Muscle of leg (tissue), 16 donors: ENCODE measurements at places on chromosomes 4 and X. TPM values are rescaled to one million over a fixed set of nuclear protein-coding genes. Genes with fewer than 3 reads are reported as not detected.
A peak's percentile ranks its signal among the peaks of the same experiment; 100 is the strongest.

Gene HNRNPH2
- 65.8 TPM for polyA plus RNA-seq

DNA sequence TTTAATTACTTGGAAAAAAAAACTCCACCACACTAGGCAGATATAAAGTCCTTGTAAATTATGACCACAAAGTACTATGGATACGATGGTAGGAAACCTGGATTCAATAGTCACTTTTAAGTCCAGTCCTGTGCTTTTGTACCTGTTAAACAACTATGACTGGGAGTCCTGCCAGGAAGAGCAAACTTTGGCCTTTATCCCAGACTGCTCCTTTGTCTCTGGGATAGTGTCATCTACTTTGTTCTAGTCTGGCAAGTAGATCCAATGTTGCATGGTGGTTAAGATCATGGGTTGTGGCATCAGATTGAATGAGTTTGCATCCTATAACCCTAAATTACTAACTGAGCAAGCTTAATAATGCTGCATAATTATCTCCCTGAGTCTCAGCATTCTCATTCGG, 175.3 kb upstream of the FGF13 start:
- DNase-seq = peak; percentile 13

- DNase-seq = peak; percentile 65
These were observed 10.8 kb upstream of the SFRP2 start for GRCh38 chr4:153799694-153800074.

Gene ADGRG4
- 0.44 TPM for polyA plus RNA-seq

Gene FHDC1
- polyA plus RNA-seq = 5.8 TPM

- DNase-seq = no peak
These were observed 125.5 kb downstream of the C4orf51 start for GRCh38 chr4:145805490-145805889.

DNA sequence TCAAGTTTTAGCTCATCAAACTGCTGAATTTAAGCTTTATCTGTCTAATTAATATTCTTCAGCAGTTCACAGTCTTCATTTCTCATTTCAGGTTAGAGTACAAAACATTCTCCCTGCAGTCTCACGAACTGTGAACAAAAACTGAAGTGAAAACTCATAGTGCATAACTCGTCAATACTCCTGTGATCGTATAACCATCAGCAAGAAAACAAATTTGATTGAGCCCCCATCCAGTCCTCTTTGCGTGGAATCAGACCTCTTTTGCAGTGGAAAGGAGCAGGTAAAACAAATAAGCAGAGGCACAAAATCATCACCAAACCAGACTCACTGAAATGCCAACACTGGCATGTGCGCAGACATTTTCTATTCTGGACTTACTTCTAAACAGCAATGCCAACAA, 12.7 kb downstream of the ADAM29 start:
- DNase-seq = no peak

- no peak for DNase-seq
These were observed 57.0 kb downstream of the DCAF8L1 start for GRCh38 chrX:27924261-27924660.

GRCh38 chr4:59729321-59729720, 1470.8 kb upstream of the ADGRL3 start:
- DNase-seq = peak; percentile 30

- DNase-seq = no peak
These were observed 3.5 kb upstream of the EDNRA start for GRCh38 chr4:147477439-147477838.

Gene RAB40A
- 1.8 TPM for polyA plus RNA-seq

DNA sequence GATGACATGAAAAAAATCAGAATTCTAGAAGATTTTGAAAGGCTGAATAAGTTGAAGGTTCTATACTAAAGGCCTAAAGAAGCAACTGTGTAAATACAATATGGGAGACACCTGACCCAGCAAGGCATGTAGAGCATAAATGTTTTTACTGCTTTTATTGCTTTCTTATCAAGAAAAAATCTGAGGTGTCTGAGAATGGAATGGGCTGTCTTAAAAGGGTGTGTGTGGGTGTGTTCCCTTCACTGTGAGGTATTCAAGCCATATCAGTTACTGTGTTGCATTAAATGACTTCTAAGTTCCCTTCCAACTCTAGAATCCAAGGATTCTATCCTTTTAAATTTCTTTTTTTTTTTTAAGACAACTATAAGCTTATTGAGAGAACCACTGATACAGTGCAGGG, 15.7 kb downstream of the ATP8A1 start:
- no peak for DNase-seq

- DNase-seq = no peak
These were observed 482.9 kb upstream of the TEX13C start for GRCh38 chrX:124836786-124837185.

Gene GPR34
- 7.2 TPM for polyA plus RNA-seq

Gene FDCSP
- polyA plus RNA-seq = not detected

DNA sequence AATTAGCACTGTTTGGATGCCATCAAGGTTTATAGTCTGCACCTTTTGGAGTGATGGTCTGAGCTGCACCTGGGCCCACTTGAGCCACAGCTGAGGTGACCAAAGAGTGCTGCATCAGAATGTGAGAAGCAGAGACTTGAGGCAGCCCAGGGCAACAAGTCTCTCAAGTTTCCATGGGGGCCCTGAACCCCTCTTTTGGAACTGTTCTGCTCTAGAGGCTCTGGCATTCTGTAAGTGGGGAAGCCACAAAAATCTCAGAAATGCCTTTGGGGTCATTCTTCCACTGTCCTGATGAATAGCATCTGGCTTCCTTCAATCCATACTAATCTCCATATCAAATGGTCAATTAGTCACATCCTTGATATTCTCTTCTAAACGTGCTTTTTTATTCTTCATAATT, 298.4 kb upstream of the MAOA start:
- no peak for DNase-seq

GRCh38 chrX:136879001-136879687, 1.4 kb downstream of the RBMX start:
- peak; percentile 49 for DNase-seq

DNA sequence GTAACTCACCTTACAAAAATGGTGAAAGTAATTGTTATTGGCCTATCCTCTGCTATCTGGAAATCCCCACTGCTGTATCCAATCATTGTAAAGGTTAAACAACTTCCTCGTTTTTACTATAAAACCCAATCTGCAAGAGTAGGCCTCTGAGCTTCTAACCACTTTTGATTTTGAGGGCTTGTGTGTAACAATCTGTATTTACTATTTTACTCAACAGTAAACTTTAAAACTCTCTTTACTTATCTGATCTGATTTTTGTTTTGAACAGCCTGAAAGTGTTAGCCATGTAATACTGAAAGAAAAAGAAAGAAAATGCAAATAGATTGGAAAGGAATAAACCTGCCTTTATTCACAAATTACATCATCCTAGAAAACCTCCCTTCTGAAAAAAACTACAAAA, 63.1 kb downstream of the SLC10A7 start:
- DNase-seq = no peak

Gene IL2
- polyA plus RNA-seq = not detected

Gene SYNPO2
- 120 TPM for polyA plus RNA-seq

DNA sequence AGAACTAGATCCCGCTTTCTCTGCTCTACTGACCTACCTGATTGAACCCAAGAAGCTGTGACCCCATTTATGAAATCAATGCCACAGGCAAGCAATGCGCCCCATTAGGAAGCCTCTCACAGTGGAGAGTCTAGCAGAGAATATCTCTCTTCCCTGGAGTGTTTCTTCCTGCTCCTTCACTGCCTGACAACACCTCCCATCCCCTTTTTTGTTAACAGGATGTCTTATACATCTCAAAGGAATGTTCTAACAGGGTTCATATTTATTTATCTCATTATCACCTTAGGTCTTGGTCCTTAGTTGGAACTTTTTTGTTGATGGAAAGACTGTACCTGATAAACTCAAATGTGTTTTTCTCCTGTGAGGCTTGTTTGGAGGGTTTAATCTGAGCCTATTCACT, 35.5 kb downstream of the SLIT2 start:
- no peak for DNase-seq

DNA sequence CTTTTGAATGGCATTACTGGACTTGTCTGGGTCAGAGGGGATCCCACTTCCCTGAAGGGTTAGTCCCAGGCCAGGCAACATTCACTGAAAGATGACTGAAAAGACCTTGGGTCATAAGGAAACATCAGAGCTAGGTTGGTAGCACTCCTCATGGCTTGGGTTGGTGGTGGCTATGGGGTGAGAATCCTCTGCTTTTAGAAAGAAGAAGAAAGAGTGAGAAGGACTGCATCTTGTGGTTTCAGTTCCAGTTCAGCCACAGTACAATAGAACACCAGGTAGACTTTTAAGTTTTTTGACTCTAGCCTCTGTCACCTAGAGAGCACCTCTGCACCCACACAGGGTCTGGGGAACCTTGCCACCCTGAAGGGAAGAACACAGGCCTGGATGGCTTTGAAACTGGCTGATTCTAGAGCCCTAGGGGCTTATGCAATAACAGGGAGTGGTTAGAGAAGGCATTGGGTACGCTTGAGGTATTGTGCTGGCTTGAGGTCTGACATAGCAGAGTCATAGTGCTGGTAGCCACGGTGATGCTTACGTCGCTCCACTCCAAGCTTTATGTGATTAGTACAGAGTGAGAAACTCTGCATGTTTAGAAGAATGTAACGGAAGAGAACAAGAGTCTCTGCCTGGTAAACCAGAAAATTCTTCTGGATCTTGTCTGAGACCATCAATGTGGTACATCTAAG, 36.5 kb downstream of the PRR32 start:
- no peak for DNase-seq

Gene GLRB
- 3.9 TPM for polyA plus RNA-seq

GRCh38 chr4:140054861-140055260, 99.1 kb downstream of the MAML3 start:
- DNase-seq = no peak

GRCh38 chr4:73103799-73104503, 34.4 kb upstream of the COX18 start:
- DNase-seq = no peak

GRCh38 chrX:66616944-66617343, 21.9 kb downstream of the EDA2R start:
- DNase-seq = no peak

DNA sequence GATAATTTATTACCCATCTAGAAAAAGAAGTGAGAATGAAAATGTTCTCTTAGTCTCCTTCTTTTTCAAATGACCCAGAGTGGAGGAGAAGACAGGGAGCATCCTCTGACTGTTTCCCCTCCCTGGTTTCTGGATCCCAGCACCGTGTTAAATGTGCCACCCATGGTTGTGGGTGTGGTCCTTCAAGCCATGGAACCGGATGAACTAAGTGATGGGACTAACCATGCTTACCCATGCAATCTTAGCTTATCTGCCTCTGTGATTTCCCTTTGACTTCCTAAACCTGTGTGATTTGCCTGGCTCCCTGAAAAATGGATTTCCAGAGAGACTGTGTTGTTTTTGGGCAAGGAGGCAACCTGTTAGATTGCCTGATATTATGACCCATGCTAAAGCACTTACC, 437.1 kb downstream of the MAGEB5 start:
- DNase-seq = no peak

GRCh38 chr4:26749867-26750266, 110.8 kb upstream of the STIM2 start:
- DNase-seq = no peak

DNA sequence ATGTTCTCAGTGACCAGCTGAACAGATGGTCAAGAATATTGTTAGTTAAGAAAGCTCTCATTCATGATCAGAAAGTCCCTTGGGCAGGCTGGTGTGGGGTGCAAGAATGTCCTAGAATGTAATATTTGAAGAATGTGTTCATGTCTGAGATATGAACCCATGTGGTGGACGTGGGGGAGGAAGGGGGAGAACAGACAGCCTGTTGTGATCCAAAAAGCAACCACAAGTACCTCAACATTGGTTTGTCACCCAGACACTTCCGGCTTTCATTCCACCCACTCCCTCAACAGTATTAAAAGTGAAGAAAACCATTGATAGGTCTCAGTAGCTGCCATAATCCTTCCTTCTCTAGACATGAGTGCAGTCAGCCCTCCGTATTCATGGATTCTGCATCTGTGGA, 82.2 kb downstream of the MAML3 start:
- no peak for DNase-seq

Gene SLC38A5
- polyA plus RNA-seq = 6.0 TPM

GRCh38 chr4:123995936-123996335, 599.3 kb downstream of the SPRY1 start:
- DNase-seq = no peak

Gene INTU
- polyA plus RNA-seq = 8.3 TPM

Gene GABRG1
- not detected for polyA plus RNA-seq

DNA sequence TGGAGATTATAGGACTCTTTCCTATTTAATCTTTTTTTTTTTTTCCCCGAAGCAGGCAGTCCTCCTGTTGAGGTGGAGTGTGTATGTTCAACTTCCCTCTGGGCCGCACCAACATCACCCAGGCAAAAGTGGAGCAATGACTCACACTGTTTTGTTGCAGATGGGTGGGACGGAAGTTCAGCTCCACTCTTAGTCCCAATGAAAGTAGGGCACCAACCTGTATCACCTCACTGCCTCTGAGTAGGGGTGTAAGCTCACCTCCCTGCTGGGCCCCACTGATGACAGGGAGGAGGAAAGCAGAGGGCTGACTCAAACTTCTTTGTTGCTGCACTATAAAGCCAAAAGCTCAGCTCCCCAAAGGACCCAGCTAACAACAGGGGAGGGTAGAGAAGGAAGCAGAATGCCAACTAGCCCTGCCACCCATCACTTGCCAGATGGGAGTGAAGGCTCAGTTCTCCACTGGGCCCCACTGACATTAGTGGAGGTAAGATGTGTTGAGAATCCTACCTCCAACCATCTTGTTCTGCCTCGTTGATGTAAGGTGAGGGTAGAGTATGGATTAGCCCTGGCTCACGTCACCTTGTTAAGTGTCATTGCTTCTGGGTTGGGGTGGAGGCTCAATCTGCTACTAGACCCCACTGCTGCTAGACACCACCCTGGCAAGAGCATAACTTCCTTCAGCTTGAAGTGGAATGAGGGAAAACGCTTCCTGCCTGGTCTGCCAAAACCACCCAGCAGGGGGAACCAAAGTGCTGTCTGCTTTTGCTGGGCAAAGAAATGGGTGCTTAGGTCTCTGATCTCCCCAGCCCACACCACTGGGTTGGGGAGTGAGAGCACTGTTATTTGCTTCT, 14.1 kb downstream of the RPS6KA3 start:
- peak; percentile 12 for DNase-seq

GRCh38 chr4:139749338-139749737, 83.7 kb downstream of the MGST2 start:
- DNase-seq = peak; percentile 13

DNA sequence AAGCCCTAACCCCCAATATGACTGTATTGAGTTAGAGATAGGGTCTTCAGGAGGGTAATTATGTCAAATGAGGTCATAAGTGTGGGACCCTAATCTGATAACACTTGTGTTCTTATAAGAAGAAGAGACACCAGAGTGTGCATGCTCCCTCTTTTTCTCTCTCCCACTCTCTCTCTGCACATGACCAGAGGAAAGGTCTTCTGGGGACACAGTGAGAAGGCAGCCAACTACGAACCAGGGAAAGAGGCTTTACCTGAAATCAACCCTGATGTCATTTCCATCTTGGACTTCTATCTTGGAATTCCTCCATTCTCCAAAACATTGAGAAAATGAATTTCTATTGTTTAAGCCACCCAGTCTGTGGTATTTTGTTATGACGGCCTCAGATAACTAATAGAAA, 97.2 kb upstream of the MAD2L1 start:
- DNase-seq = peak; percentile 40

GRCh38 chrX:129980540-129981199, 1.8 kb upstream of the BCORL1 start:
- DNase-seq = peak; percentile 59
